ENCODE measurements at places on chromosomes 1 and 21. TPM values are rescaled to one million over a fixed set of nuclear protein-coding genes. Genes with fewer than 3 reads are reported as not detected.

The A3GALT2 gene
- total RNA-seq, result not detected

The LENEP gene
- 1.3 TPM for total RNA-seq

The C1orf94 gene
- total RNA-seq, result not detected

The SPRR2F gene
- not detected for total RNA-seq

The NUF2 gene
- 23.5 TPM for total RNA-seq

The TAS1R3 gene
- total RNA-seq, result 0.38 TPM

The NOS1AP gene
- 0.98 TPM for total RNA-seq

The CACHD1 gene
- 7.8 TPM for total RNA-seq

The DDR2 gene
- total RNA-seq, result 16.7 TPM

The CA6 gene
- not detected for total RNA-seq
